ENCODE measurements at places on chromosomes 7 and 10.

GRCh38 chr7:114659409-114660125, 245.0 kb downstream of the FOXP2 start:
- peak; percentile 71 for DNase-seq

GRCh38 chr10:16765509-16766375, 51.5 kb downstream of the RSU1 start:
- no peak for DNase-seq

GRCh38 chr10:108422286-108422685, 1257.8 kb upstream of the SORCS1 start:
- no peak for DNase-seq

DNA sequence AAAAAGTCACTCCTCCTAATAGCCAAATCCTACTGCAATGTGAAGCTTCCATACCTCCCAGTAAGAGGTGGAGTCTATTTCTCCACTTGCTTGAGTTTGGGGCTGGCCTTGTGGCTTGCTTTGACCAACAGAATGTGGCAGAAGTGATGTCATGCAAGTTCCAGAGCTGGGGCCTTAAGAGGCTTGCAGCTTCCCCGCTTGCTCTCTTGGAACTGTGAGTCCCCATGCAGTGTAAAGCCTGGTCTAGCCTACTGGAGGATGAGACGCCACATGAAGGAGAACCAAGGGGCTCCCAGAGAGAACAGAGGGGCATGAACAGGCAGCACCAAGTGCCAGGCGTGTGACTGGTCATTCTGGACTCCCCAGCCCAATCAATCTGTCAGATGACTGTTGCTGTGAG, 58.6 kb upstream of the OPALIN start:
- DNase-seq: no peak

DNA sequence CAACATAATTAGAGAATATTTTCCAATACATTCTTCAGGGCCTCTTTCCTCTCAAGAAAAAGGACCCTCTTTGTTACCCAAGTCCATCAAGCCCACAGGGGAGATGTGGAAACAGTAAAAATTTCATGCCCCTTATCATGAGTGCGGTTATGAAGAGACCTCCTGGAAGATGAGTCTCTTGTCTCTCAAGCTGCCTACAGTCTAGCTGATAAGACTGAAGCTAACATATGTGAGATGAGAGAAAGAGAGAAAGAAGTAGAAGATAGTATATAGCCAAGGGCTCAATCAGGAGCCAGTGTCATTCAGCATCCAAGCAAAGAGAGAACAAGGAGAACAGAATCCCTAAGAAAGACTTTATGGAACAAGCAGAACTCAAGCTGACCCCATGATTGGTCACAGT, 75.9 kb upstream of the CABCOCO1 start:
- no peak for DNase-seq

DNA sequence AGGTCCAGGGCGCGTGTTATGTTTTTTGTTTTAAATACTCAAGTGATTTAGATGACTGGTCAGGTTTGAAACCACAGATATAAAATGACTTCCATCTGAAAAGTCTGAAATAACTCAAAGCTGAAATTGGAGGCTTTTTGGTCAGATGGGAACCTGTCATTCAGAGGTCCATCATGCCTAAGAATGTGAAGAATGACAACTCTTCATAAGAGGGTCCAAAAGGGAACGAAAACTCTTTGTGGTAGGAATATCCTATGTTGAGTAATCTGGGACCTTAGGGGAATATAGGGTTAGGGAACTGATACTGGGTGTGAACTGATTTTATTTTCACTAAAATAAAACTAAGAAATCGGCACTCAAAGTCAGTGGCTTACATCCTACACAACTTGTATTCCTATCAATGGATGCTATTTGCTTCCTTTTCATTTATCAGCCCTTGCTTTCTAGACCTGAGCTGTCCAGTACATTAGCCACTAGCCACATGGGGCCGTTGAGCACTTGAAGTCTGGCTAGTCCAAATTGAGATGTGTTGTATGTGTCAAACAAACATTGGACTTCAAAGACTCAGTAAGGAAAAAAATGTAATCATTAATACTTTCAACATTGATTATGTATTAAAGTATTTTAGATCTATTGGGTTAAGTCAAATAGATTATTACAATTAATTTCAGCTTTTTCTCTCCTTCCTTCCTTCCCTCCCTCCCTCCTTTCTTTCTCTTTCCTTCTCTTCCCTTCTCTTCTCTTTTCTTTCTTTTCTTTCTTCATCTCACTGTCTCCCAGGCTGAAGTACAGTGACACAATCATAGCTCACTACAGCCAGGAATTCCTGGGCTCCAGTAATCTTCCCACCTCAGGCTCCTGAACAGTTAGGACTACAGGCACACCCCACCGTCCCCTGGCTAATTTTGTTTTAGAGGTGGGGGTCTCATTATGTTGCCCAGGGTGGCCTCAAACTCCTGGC, 56.5 kb upstream of the KDM7A start:
- no peak for DNase-seq

DNA sequence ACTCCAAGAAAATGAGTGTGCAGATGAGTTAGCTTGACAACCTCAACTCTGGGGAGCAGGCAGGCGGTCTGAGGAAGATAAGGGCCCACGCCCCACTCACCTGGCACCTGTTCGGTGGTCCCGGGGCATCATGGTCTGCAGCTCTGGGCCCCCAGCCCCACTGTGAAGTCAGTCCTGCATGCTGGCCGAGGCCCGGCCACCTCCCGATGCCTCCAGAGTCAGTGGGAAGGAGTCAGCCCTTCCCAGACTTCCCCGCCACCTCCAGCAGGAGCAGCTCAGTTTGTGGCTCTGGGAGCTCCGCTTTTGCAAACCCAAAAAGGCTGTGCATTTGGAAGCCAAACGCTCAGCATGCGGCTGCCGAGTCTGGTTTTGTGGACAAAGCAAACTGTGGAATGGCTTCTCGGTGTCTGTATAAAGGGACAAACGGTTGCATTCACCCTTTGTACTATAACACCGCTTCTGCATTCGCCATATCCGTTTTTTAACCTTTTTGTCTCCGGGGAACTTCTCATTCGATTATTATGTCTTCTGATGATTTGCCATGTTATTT, 167.3 kb downstream of the CCDC3 start:
- no peak for DNase-seq

DNA sequence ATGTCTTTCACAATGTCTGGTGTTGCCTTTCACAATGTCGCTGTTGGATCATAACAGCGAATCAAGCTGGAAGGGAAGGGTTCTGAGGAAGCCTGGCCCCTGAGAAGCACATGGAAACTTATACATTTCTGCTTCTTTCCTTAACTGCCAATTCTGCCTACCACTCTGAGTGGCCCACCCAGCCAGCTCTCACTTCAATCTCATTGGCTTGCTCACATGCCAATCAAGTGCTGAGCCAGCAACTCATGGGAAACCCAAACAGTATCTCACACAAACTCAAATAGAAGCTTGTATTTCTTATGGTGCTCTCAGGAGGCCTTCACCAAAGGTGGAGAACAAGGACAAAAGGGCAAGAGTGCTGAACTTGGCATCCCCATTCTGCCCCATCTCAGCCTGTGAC, 117.4 kb upstream of the GPR26 start:
- DNase-seq: no peak

- DNase-seq: no peak
These were observed 124.3 kb upstream of the PPP2R2D start for GRCh38 chr10:131776496-131776895.

DNA sequence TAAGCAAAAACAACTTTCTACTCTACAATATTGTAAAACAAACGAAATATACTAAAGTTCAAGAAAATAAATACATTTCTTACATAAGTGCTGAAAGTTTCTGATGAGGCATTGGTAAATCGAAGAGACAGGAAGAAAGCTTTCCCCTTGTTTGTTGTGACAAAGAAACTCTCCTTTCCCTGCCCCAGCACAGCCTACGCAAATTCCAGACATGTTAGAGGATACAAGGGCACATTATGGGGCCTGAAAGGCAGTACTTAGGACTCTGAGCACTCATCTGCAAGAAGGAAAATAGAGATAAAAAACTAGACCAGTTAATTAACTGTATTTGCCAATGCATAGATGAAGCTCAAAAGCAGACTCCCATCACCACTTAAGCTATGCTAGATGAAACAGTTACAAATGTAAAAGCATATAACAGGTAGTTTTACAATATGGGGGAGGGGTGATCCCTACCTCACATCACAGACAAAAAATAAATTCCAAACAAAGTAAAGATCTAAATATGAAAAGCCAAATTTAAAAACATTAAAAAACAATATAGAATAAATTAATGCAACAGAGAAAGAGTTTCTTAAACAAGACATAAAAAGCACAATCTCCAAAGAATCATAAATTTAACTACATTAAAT, 21.8 kb downstream of the ARHGAP19 start:
- DNase-seq: no peak

- no peak for DNase-seq
These were observed 45.1 kb downstream of the PTN start for GRCh38 chr7:137298464-137298794.

DNA sequence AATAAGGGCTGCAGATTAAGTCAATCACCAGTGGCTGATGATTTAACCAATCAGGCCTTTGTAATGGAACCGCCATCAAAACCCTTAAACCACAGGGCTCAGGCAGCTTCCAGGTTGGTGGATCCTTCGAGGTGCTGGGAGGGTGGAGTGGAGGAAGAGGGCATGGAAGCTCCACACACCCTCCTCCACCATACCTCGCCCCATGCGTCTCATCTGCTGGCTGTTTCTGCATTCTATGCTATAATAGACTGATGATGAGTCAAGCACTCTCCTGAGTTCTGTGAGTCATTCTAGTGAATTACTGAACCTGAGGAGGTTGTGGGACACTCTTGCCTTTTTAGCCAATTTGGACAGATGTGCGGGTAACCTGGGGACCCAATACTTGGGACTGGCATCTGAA, 43.9 kb downstream of the CHST15 start:
- no peak for DNase-seq

- no peak for DNase-seq
These were observed 38.4 kb upstream of the ANAPC16 start for GRCh38 chr10:72177454-72177853.

- no peak for DNase-seq
These were observed 125.9 kb downstream of the CDH23 start for GRCh38 chr10:71522442-71523144.

- no peak for DNase-seq
These were observed 827.4 kb upstream of the PHF14 start for GRCh38 chr7:10146271-10146670.

All from DMS153 (cell line).